ENCODE measurements at places on chromosomes 1 and 21. TPM values are rescaled to one million over a fixed set of nuclear protein-coding genes. Genes with fewer than 3 reads are reported as not detected.

DNA sequence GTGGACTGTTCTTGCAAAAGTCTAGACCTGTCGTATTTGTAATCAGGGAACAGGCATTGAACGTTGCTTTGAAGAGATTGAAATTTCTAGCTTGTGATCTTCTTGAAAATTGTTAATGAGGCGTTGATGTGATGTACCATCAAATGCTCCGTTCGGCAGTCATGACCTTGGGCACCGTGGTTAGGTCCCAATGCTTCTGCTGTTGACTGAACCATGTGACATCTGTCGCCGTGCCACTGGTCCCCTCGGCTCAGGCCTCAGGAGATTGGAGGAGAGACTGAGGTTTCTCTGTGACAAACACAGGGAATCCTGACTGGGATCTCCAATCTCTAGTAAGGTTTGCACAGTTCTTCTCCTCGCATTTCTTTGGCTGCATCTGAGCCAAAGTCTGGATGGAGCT lies 18.1 kb upstream of the KCNAB2 start:
- DNase-seq: no peak

Gene ATP1A2
- not detected for polyA plus RNA-seq

Gene KDM5B
- polyA plus RNA-seq: 16.4 TPM

DNA sequence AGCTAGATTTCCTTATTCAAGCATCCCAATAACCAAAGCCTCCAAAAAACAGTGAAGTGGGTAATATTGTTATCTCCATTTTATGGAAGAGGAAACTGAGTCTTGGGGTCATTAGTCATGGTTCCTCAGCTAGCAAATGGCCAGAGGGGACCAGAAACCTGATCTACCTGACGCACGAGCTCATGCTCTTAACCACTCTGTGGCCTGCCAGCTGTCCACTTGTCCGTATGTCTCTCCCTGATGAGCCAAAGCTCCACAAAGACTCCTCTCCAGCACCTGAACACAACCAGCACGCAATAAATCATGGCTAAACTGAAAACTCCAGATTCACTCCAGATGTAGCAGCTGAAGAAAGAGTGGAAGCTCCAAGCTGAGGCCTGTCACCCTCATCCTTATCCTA lies 5.8 kb downstream of the CAPN8 start:
- no peak for DNase-seq

DNA sequence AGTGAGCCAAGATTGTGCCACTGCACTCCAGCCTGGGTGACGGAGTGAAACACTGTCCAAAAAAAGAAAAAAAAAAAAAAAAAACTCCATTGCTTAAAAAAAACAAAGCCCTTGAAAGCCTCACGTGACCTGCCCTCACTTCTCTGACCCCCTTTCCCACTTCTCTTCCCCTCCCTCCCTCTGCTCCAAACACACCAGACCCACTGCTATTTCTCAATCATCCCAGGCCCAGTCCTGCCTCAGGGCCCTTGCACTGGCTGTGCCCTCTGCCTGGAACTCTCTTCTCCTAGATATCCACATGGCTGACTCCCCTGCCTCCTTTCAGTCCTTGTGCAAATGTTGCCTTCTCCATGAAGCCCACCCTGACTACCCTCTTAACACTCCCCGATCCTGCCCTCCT lies 45.4 kb upstream of the TARDBP start:
- DNase-seq: no peak

Gene RCOR3
- polyA plus RNA-seq: 16.1 TPM

GRCh38 chr1:202964791-202965410 lies 2.2 kb downstream of the CYB5R1 start:
- no peak for DNase-seq

Gene ZMYND12
- polyA plus RNA-seq: 0.57 TPM

Gene DCST2
- polyA plus RNA-seq: 0.43 TPM

Gene SLC35D1
- 4.8 TPM for polyA plus RNA-seq

GRCh38 chr21:36021251-36021837 lies 39.0 kb downstream of the SETD4 start:
- no peak for DNase-seq
